Dermis lymphatic vessel endothelial cell (primary cell): ENCODE measurements at places on chromosomes 11 and 22. TPM values are rescaled to one million over a fixed set of nuclear protein-coding genes. Genes with fewer than 3 reads are reported as not detected.

Gene TSG101
- total RNA-seq: 68.8 and 69.8 TPM in 2 replicates

Gene UBE2L6
- total RNA-seq: 32.1 and 39.1 TPM in 2 replicates

Gene OR51I1
- not detected in 2 replicates for total RNA-seq

Gene KCNK4
- total RNA-seq: not detected in 2 replicates

Gene TSGA10IP
- not detected in 2 replicates for total RNA-seq

Gene NCF4
- not detected in 2 replicates for total RNA-seq

Gene RASGRP2
- 3.0 and 3.4 TPM in 2 replicates for total RNA-seq
